CD4-positive, alpha-beta T cell treated with Interleukin-10 for 1 hour (primary cell): ENCODE measurements at places on chromosomes 1 and 21.

DNA sequence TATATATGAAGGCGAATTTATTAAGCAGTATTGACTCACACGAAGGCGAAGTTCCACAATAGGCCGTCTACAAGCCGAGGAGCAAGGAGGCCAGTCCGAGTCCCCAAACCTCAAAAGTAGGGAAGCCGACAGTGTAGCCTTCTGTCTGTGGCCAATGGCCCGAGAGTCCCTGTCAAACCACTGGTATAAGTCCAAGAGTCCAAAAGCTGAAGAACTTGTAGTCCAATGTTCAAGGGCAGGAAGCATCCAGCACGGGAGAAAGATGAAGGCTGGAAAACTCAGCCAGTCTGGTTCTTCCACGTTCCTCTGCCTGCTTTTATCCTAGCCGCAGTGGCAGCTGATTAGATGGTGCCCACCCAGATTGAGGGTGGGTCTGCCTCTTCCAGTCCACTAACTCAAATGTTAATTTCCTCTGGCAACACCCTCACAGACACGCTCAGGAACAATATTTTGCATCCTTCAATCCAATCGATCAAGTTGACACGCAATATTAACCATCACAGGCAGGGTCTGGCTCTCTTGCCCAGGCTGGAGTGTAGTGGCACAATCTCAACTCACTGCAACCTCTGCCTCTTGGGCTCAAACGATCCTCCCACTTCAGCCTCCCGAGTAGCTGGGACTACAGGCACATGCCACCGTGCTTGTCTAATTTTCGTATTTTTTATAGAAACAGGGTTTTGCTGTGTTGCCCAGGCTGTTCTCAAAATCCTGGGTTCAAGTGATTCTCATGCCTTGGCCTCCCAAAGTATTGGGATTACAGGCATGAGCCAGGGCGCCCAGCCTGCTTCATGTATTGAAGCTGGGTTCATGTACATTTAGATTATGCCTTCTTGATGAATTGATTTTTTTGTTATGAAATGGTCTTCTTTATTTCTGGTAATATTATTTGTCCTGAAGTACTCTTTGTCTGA lies 85.3 kb downstream of the DHRS3 start:
- DNase-seq: no peak

DNA sequence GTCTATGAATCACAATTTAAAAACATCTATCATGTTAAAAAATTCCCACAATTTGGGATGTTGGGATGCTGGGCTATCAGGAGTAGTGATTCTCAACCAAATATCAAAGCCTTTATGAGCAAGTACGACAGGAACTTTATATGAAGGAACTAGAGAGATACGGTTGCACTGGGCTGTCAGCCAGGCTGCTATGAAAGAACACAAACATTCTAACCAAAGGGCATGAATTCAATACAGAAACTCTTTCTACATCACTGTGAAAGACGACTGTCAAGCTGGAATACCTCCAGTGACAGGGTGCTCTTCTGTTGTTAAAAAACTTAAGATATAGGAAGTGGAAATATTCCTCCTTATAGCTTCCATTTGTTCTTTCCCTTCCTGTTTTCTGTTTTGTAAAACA lies 9.8 kb downstream of the CACNA1E start:
- no peak for DNase-seq

DNA sequence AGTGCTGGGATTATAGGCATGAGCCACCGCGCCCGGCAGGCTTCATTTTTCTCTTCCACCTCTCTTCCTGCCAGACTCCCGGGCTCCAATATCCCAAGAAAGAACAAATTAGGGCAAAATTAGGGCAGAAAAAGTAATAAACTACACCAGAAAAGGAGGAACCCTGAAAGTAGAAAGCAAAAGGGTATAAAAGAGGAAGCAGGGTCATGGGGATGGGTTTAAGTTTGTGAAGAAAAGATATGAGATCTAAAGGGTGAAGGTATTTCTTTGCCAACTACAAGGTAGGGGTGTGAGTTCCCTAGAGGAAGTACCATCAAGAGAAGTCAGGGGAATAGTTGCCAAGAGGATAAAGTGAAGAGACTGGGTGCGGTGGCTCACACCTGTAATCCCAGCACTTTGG lies 9.9 kb downstream of the PTPN22 start:
- no peak for DNase-seq

GRCh38 chr1:208211921-208212843 lies 32.0 kb downstream of the PLXNA2 start:
- DNase-seq: no peak

DNA sequence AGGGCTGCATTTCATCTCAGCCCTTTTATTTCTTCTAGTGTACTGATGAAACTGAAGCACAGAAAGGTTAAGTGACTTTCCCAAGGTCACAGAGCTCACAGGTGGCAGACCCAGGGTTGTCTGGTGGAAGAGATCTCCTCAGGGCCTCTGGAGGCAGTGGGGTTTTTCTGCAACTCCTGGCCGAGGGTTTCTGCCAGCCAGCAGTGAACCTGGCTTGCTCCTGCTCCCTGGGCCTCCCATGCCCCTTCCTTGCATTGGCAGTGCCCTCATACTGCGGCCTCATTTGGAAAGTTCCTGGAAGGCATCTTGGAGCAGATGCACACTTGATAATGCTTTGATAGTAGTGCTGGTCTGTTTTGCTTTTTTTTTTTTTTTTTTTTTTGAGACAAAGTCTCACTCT lies 7.7 kb downstream of the GALNT2 start:
- no peak for DNase-seq

DNA sequence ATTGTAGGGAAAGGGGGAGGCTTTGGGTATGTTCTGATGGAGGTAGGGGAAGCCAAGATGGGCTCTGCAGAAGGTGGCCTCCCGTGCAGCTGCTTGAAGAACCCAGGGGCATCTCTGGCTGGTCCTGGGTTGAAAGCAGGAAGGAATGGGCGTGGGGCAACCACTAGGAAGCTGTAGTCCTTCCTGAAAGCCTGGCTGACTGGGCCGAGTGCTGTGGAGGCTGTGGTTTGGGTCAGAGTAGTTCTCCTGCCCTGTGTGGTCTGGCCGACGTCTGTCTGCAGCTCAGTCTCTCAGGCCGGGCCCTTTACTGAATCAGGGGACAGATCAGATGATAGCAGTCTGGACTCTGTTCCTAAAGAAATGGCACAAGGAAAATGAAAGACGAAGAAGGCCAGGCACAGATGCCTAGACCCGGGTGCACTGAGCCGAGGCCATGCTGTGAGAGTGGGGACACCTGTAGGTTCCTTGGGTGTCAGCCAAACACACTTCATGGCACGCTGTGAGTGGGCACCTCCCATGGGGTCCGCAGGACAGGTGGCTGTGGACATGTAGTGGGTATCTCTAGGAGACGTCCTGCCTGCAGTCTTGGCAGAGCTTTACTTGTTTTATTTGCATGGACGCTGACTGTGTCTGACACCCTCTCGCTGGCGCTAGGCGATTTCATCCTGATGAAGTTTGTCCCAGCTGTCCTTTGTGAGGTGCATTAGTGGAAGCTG lies 87.0 kb downstream of the POFUT2 start:
- no peak for DNase-seq

- DNase-seq: no peak
Observed at GRCh38 chr1:11052839-11053757, 6.1 kb upstream of the MASP2 start.

GRCh38 chr1:205191622-205192021 lies 19.9 kb downstream of the DSTYK start:
- no peak for DNase-seq
